Mammary epithelial cell (primary cell): ENCODE measurements at places on chromosomes 3 and 15. TPM values are rescaled to one million over a fixed set of nuclear protein-coding genes. Genes with fewer than 3 reads are reported as not detected.
A peak's percentile ranks its signal among the peaks of the same experiment; 100 is the strongest.

DNA sequence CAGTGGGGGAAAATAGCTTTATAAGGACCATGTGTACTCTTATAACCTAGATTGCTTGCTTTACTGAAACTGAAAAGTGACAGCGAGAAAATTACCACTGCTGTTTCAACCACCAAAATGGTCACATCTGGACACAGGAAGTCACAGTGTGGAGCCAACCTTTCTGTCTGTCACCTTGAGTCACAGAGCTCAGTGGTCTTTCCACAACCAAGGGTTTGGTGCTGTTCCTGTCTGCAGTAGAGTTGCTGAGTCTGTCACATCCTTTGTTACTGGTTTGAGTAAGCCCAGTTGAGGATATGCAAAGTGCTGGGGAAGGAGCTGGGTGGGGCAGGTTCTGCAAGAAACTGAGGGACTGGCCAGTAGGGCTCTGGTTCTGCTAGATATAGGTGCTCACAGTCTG is 139.1 kb upstream of the EIF1B start:
- DNase-seq, result no peak

TGM4 gene
- total RNA-seq, result 0.33 TPM

DNA sequence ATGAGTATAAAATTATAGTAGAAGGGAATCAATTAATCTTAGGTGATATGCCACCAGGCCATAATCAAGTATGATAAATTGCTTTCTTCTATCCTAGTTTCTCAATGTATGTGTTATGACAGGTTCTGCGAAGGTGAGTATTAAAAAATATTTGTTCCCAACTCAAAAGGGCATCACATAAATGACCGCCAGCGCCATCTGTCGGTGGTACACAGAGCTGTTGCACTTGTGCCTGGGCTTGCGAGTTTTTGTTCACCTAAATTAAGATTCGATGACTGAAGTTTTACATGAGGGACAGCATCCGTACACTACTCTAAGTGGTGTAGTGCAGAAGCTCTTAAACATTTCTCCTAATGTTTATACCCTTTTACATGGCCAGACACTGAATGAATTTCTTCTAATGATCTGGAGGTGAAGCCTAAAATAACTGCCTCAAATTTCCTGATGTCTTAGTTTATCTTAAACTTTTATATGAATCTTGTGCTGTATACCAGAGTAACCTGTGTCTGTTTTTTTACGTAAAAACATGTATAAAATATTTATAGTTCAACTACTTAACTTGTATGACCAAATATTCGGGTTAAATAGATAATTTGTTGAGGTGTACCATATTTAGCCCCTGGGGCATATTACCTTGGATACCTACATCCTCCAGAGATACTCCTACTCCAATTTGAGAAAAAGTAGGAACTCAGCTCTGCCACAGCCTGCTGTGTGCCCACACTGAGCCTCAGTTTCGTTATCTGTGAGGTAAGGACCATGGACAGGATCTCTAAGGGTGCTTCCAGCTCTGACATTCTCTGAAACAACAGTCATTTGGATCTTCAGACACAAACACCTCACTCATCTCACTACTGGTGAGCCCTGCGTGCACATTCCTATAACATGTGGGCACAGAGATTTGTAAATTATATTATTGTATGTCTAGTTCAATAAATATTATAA is 365.6 kb downstream of the MAGI1 start:
- peak; percentile 30 for DNase-seq

SLCO2A1 gene
- total RNA-seq, result 0.32 and 0.38 TPM in 2 replicates

DNA sequence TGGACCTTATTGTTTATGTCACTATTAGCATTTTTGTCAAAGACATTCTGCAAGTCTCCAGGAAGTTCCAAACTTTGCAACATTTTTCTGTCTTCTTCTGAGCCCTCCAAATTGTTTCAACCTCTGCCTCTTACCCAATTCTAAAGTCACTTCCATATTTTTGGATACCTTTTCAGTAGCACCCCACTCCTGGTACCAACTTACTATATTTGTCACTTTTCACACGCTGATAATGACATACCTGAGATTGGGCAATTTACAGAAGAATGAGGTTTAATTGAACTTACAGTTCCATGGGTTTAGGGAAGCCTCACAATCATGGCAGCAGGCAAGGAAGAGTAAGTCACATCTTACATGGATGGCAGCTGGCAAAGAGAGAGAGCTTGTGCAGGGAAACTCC is 1206.5 kb upstream of the EPHA6 start:
- no peak for DNase-seq

- peak; percentile 4 for DNase-seq
Observed at GRCh38 chr15:27448986-27449385, 478.0 kb downstream of the GABRG3 start.

- no peak for DNase-seq
Observed at GRCh38 chr3:58249358-58250092, 11.9 kb downstream of the ABHD6 start.

CDHR4 gene
- 0.40 TPM in 1 of 2 replicates, not detected in the other for total RNA-seq

DNA sequence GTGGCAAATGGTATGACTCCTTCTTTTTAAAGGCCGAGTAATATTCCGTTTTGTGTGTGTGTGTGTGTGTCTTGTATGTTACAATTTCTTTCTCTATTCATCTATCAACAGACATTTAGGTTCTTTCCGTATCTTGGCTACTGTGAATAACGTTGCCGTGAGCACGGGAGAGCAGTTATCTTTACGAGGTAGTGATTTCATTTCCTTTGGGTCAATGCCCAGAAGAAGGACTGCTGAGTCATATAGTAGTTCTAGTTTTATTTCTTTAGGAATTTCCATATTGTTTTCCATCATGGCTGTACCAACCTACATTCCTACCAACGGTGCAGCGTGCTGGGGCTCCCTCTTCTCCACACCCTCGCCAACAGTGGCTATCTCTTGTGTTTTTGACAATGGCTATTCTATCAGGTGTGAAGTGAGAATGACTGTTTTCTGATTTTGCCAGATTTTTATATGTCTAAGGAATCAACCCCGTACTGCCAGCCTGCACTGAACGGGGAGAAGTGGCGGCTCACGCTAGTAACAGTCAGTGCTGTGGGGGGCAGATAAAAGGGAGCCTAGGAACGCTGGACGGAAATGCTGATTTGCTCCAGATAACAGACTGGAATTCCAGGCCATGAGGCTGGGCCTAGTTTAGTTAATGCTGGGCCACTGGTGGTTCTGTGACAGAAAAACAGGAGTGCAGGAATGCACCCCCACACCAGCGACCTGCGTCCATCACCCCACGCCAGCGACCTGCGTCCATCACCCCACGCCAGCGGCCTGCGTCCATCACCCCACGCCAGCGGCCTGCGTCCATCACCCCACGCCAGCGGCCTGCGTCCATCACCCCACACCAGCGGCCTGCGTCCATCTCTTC is 168.1 kb downstream of the XXYLT1 start:
- DNase-seq, result peak; percentile 91
